Psoas muscle (tissue), 8 donors: ENCODE measurements at places on chromosomes 4 and X.

DNA sequence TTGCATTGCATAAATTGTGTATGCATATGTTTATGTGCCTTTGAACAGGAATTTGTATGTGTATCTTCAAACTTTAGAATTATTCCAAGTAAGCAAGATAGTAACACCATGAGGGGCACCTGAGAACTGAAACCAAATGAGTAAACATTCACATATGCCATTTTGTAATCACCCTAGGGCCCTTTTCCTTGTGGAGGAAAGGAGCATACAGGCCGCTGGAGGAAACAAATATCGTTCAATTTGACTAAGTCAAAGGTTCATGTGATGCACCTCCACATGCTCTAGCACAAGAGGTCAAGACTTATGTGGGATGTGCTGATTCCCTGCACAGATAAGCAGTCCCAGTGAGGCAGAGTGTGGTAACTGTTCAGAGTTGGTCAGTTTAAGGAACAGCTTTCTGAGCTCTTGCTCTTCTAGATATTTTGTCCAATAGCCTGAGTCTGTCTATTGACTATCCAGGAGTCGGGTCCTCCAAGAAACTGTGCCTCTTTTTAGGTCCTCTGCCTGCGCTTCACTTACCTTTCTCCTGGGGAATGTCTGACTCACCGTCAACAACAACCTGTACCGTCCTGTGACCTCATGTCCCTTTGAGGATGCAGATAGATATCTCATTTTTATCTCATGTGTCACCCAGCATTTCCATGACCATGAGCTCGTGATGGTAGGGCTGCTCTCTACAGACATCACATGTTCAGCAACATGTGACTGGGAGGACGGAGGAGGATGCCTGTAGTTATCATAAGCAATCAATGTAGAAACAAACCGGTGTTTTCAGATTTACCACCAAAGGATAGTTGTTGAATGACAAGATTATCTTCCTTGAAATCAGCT, 196.9 kb downstream of the NWD2 start:
- H3K4me3 ChIP-seq: no peak overlapping the region
- H3K36me3 ChIP-seq: no peaks in the 10 kb centered on the region
- H3K27ac ChIP-seq: no peak overlapping the region
- no peaks in the 10 kb centered on the region for H3K4me1 ChIP-seq
- no peak for DNase-seq

GRCh38 chr4:186823989-186824388, 100.3 kb upstream of the FAT1 start:
- DNase-seq: no peak
- H3K4me1 ChIP-seq: no peaks in the 10 kb centered on the region
- H3K36me3 ChIP-seq: no peaks in the 10 kb centered on the region
- no peak overlapping the region for H3K27ac ChIP-seq
- no peaks in the 10 kb centered on the region for H3K27me3 ChIP-seq
- H3K4me3 ChIP-seq: no peak overlapping the region

GRCh38 chrX:109840585-109840984, 107.5 kb upstream of the ACSL4 start:
- H3K27me3 ChIP-seq: no peaks in the 10 kb centered on the region
- H3K4me1 ChIP-seq: no peaks in the 10 kb centered on the region
- no peak for DNase-seq
- H3K27ac ChIP-seq: no peak overlapping the region
- no peaks in the 10 kb centered on the region for H3K36me3 ChIP-seq

GRCh38 chr4:182435401-182435800, 192.2 kb downstream of the TENM3 start:
- no peak overlapping the region for H3K27ac ChIP-seq
- H3K4me1 ChIP-seq: no peaks in the 10 kb centered on the region
- H3K4me3 ChIP-seq: no peak overlapping the region
- H3K27me3 ChIP-seq: no peaks in the 10 kb centered on the region
- no peaks in the 10 kb centered on the region for H3K36me3 ChIP-seq

GRCh38 chrX:69216911-69217310, 51.7 kb upstream of the PJA1 start:
- no peak for DNase-seq
- no peaks in the 10 kb centered on the region for H3K27me3 ChIP-seq
- H3K4me3 ChIP-seq: no peak overlapping the region
- H3K27ac ChIP-seq: no peak overlapping the region

GRCh38 chr4:73945674-73946449, 36.0 kb downstream of the PF4 start:
- peaks cover 40% of the 10 kb centered on the region for H3K27me3 ChIP-seq
- H3K27ac ChIP-seq: no peak overlapping the region
- no peaks in the 10 kb centered on the region for H3K4me1 ChIP-seq

DNA sequence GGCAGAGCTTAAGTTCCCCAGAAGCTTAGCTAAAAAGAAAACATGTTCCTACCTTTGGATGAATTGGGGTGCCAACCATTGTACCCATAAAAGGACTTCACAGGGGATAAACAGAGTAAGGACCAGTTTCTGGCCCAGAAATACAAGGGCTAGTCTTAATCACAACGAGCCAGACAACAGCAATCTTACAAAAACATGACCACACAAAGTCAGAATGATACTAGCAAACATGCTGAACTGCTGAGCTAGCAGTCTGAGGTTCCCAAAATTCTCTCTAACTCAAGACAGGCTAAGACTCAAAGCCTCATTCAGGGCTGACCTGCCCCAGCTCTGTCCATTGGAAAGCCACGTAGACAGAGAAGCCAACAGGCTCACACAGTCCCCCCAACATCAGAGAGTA, 40.3 kb downstream of the ATP11C start:
- H3K4me3 ChIP-seq: no peak overlapping the region
- H3K36me3 ChIP-seq: no peaks in the 10 kb centered on the region
- no peak overlapping the region for H3K27ac ChIP-seq
- H3K4me1 ChIP-seq: no peaks in the 10 kb centered on the region

- H3K4me3 ChIP-seq: no peak overlapping the region
- H3K27ac ChIP-seq: no peak overlapping the region
- no peaks in the 10 kb centered on the region for H3K4me1 ChIP-seq
- peaks cover 24% of the 10 kb centered on the region for H3K27me3 ChIP-seq
- no peaks in the 10 kb centered on the region for H3K36me3 ChIP-seq
- no peak for DNase-seq
These were observed 40.1 kb downstream of the NUDT11 start for GRCh38 chrX:51456246-51456645.

DNA sequence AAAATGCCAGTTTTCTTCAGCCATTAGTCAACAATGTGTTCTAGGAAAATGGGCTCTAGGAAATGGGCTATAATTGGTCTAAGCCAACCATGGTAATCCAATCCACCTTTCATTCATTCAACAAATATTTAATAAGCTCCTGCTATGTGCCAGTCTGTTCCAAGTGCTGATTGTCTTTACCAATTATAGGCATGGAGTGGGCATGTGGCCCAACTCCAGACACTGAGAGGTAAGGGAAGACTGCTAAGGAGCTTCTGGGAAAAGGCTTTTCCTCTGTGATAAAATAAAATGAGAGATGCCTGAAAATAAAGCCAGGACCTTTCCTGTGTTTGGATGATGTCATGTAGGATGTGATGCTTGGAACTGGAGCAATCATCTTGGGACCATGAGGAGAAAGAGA, 43.3 kb downstream of the HOPX start:
- H3K27me3 ChIP-seq: no peaks in the 10 kb centered on the region
- no peak overlapping the region for H3K4me3 ChIP-seq
- no peaks in the 10 kb centered on the region for H3K36me3 ChIP-seq

DNA sequence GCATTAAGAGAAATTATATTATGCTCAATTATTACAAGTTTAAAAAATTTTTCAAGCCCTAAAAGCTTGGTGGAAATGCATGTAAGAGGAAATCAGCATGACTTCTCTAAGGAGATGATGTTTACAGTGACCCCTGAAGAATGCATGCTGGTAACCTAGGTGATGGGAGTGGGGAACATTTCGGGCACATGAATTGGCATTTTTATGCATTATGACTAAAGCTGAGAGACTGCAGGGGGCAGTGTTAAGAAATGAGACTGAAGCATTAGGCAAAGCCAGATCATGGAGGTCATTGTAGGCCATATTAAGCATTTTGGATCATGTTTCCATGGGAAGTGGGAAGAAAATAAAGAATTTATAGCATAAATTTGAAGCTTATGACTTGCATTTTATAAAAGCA, 421.3 kb downstream of the FAT4 start:
- H3K4me3 ChIP-seq: no peak overlapping the region
- H3K27ac ChIP-seq: no peak overlapping the region
- H3K36me3 ChIP-seq: no peaks in the 10 kb centered on the region
- H3K4me1 ChIP-seq: no peaks in the 10 kb centered on the region
- no peaks in the 10 kb centered on the region for H3K27me3 ChIP-seq
- DNase-seq: no peak

GRCh38 chr4:148447681-148448080, 5.5 kb upstream of the NR3C2 start:
- no peak for DNase-seq
- no peaks in the 10 kb centered on the region for H3K36me3 ChIP-seq
- H3K27me3 ChIP-seq: no peaks in the 10 kb centered on the region
- peaks cover 12% of the 10 kb centered on the region for H3K4me1 ChIP-seq
- peak overlapping the region; percentile 29 for H3K4me3 ChIP-seq
- H3K27ac ChIP-seq: peak overlapping the region; percentile 46
